ENCODE measurements at places on chromosomes 7 and 10.

GRCh38 chr10:116708391-116708821 lies 34.0 kb downstream of the HSPA12A start:
- no peak for DNase-seq

GRCh38 chr10:122476333-122476695 lies 15.0 kb downstream of the HTRA1 start:
- no peak for DNase-seq

GRCh38 chr7:157650801-157651200 lies 314.0 kb downstream of the DNAJB6 start:
- no peak for DNase-seq

DNA sequence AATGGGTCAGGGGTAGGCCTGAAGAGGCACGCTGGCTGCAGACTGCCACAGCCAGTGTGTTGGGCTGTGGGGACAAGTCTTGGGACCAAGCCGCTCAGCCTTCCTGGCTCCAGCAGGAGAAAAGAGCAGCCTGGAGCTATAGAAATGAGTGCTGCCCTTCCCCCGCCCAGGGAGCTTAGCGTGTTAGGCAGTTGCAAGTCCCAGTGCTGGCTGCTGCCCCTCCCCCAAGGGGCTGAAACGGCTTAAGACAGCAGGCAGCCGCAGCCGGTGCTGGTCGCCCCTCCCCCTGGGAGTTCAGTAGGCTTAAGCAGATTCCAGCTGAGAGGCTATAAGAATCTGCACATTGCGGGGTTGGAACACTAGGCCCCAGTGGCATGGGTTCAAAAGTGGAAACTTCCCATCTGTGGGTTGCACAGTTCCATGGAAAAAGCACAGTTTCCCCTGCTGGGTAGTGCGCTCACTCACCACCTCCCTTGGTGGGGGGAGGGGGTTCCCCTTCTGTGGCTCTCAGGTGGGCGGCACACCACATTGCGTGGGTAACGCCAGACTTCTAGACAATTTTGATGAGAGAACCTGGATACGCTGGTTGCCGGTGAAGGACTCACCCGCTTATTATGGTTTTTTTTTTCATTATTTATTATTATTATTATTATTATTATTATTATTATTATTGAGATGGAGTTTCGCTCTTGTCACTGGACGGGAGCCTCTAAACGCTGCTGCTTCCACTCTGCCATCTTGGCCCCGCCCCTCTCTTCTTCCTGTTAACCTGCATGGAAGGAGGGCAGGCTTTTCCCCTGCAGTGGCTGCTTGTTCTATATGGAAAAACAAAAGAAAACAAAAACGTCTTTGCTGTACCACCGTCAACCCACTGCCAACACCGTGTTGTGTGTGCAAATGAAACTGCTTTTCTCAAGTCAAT lies 151.1 kb downstream of the CXCL12 start:
- DNase-seq = peak; percentile 66

- DNase-seq = no peak
Observed at GRCh38 chr7:92557249-92557648, 28.7 kb downstream of the RBM48 start.

DNA sequence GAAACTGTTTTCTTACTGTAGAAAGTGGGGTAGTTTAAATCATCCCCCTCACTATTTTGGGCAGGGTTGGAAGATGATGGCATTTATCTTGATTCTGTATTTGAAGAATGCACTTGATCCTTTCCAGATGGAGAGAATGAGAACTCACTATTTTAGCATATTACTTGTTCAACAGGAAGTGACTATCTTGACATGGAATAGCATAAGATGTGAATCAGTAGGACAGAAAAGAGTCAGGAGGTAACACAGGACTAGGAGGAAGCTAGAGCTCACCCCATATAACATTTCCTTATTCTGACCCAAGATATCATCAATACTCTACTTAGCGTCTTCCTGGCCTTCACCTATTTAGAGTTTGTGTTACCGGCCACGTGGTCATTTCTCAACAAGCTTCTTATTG lies 400.2 kb downstream of the PHTF2 start:
- DNase-seq = no peak

GRCh38 chr7:92768501-92769393 lies 67.6 kb downstream of the CDK6 start:
- DNase-seq = no peak

DNA sequence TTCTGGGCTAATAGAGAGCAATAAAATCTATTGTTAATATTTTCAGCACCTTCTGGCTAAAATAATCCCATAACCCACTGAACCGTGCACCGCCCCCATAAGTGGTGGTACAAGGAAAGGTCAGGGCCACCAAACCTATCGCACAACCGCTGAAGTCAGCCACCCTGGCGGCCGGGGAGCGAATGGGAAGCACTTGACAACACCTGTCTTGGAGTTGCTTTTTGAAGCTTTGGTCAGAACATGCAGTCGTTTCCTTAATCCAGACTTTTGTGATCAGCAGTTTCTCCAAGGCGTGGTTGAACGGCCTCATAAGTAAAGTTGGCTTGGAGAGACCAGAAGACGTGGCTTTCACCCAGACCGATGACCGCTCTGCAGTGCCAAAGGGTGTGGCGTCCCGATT lies 97.4 kb downstream of the DNAJB6 start:
- DNase-seq = no peak

DNA sequence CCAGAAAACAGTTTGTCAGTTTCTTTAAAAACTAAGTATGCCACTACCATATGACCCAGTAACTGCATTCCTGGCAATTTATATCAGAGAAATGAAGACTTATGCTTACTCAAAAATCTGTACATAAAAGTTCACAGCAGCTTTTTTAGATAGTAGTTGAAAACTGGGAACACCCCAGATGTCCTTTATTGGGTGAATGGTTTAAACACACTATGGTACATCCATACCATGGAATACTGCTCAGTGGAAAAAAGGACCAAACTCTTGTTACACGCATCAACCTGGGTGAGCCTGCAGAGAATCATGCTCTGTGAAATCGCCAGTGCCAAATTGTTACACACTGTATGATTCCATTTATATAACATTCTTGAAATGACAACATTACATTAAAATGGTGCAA lies 127.6 kb upstream of the RET start:
- no peak for DNase-seq

DNA sequence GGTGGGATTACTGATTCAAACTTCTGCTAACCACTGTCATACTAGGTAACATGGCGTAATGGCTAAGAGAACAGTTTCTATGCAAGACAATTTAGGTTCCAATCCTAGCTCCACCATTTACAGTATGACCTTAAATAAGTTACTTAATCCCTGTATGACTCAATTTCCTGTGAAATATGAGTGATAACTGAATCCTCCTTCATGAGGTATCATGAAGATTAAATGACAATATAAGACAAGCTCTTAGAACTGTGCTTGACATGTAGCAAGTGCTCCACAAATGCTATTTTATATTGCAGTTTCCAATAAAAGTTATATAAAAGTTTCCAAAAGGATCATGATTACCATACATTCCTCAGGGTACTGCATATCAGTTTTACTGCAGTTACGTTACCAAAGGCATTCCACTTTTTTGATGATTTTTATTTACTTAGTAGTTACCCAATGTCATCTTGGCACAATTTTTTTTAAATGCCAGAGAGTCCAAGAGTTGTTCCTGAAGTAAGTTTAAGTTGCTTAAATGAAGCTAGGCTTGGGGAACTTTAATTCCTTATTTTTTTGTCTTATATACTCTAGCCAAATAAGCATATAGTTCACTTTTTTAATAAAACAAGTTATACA lies 7.1 kb downstream of the DOCK4 start:
- DNase-seq = no peak

- no peak for DNase-seq
Observed at GRCh38 chr7:104275900-104276299, 52.5 kb upstream of the LHFPL3 start.

GRCh38 chr10:10829576-10829975 lies 188.1 kb upstream of the CELF2 start:
- DNase-seq = no peak

DNA sequence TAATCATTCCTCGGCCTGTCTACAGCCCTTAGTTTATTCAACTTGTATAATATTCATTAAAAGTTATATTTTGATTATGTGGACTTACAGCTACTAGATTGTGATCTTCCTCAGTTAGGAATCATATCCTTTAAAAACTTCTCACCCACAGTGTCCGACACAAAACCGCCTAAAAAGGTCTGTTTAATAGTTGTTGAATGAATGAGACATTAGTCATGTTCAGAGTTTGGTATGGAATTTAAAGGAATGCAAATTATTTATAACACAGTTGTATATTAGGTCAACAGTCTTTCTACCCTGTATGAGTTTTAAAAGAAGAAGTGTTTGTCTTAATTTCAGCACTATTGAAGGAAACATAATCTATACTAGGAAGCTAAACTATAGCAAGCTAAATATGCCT lies 390.0 kb downstream of the ARL4A start:
- no peak for DNase-seq

DNA sequence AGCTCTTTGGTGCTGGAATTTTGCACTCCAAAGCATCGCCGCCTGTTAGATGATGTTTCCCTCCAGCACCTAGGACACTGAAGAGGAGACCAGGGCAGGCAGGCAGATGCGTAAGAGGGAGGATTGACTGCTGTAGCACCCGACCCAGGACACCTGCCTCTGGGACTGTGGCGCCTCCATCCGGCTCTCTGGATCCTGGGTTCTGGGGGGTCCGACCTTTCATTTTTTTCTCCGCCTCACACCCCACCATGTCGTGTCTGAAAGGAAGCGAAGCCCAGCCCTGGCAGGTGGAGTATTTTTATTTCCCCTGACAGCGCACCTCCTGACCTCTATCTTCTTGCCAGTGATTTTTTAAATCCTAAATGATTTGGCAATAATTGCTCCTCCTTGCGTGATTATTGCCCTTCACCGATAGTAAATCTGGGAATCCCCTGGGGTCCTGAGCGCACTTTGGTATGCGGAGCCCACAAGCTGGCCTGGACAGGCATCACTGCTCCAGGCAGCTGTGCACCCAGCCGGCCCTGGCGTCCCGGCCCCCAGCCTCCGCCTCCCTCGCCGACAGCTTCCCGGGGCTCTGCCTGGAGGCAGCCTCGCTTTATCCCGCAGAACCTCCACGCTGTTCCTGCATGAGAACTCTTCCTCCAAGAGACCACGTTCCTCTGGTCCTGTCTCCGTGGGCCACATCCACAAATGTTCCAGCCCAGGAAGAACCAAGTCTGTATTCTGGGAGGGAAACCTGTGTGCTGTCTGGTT lies 48.4 kb downstream of the LHPP start:
- no peak for DNase-seq

DNA sequence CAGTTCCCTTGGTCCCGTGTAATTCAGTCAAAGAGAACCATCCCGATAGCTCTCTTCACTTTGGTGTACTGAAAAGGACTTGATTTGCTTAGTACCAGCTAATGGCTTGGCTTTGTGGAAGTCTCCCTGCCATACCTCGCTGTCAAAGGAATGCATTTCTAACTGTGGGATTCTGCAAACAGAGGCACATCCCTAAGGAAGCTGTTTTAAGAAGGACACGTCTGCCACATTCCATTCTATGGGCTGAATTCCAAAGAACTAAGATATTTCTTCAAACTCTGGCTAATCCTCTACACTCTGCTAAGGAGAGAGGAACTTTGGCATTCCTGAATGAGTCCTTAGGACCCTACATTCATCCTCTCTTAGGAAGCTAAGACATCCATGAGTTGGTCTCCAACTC lies 327.9 kb downstream of the SFMBT2 start:
- no peak for DNase-seq

GRCh38 chr7:31052487-31052840 lies 356 bp downstream of the ADCYAP1R1 start:
- DNase-seq = no peak

GRCh38 chr10:21943633-21944265 lies 59.8 kb downstream of the DNAJC1 start:
- DNase-seq = no peak

All from neural crest cell (in vitro differentiated cells).